T-helper 17 cell (primary cell): ENCODE measurements at places on chromosomes 5 and 9. TPM values are rescaled to one million over a fixed set of nuclear protein-coding genes. Genes with fewer than 3 reads are reported as not detected.
A peak's percentile ranks its signal among the peaks of the same experiment; 100 is the strongest.

The PTGR1 gene
- total RNA-seq: not detected

The DMRT3 gene
- not detected for total RNA-seq

The SLC6A18 gene
- not detected for total RNA-seq

The PCDHGC5 gene
- total RNA-seq: not detected

- DNase-seq: no peak
- H3K4me1 ChIP-seq: no peaks in the 10 kb centered on the region
- no peaks in the 10 kb centered on the region for H3K27me3 ChIP-seq
- no peak overlapping the region for H3K27ac ChIP-seq
- no peak overlapping the region for H3K4me3 ChIP-seq
- H3K36me3 ChIP-seq: no peaks in the 10 kb centered on the region
Measured at GRCh38 chr5:125348221-125348692, 601.8 kb upstream of the ZNF608 start.

GRCh38 chr9:97558701-97559101 is 57.2 kb downstream of the TMOD1 start:
- H3K4me3 ChIP-seq: peak overlapping the region; percentile 12
- no peak for DNase-seq
- H3K27ac ChIP-seq: no peak overlapping the region
- H3K4me1 ChIP-seq: peaks cover 15% of the 10 kb centered on the region
- peaks cover 54% of the 10 kb centered on the region for H3K27me3 ChIP-seq

DNA sequence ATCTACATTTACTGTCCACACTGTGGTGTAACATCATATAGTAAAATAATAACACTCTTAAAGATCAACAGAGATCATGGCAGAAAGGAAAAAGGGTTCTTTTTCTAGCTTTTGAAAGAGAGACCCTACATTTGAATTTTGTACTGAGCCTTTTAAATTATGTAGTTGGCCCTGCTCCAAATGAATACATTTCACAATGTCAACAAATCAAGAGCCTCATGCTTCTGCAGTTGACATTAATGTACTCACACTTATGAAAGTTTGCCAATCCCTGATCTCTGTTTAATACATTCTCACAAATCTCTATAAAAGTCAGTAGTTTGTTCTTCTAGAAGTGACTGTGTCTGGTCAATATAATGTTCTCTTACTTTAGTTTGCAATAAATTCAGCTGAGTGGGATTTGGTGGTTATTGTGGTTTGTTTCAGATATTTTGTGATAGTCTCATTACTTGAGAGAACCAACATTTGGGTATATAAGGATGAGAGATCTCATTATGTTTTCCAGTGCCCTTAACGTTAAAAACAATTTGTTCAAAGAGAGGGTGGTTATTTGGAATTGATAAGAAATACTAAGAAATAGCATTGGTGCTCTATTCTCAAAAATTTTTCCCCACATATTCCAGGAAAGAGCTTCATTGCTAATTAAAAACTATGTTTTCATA is 277.8 kb upstream of the FTMT start:
- H3K27me3 ChIP-seq: no peaks in the 10 kb centered on the region
- no peaks in the 10 kb centered on the region for H3K4me1 ChIP-seq
- H3K36me3 ChIP-seq: no peaks in the 10 kb centered on the region
- DNase-seq: no peak
- H3K4me3 ChIP-seq: no peak overlapping the region

DNA sequence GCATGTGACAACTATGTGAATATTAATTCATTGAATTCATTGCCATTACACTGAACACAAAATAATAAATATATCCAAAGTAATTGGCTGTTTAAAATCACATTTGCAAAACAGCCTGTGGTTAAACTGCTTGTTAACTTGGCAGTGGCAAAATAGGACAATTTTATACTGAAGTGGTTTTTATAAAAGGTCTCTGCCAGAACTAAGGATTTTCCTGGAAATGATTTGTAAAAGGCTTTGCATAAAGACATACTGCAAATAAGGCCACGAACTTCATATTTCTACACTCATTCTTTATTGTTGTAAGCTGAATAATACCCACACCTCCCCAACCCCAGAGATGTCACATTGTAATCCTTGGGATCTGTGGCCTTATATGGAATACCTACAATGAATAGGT is 370.3 kb upstream of the RGMB start:
- H3K4me3 ChIP-seq: no peak overlapping the region
- no peaks in the 10 kb centered on the region for H3K36me3 ChIP-seq
- no peak overlapping the region for H3K27ac ChIP-seq

DNA sequence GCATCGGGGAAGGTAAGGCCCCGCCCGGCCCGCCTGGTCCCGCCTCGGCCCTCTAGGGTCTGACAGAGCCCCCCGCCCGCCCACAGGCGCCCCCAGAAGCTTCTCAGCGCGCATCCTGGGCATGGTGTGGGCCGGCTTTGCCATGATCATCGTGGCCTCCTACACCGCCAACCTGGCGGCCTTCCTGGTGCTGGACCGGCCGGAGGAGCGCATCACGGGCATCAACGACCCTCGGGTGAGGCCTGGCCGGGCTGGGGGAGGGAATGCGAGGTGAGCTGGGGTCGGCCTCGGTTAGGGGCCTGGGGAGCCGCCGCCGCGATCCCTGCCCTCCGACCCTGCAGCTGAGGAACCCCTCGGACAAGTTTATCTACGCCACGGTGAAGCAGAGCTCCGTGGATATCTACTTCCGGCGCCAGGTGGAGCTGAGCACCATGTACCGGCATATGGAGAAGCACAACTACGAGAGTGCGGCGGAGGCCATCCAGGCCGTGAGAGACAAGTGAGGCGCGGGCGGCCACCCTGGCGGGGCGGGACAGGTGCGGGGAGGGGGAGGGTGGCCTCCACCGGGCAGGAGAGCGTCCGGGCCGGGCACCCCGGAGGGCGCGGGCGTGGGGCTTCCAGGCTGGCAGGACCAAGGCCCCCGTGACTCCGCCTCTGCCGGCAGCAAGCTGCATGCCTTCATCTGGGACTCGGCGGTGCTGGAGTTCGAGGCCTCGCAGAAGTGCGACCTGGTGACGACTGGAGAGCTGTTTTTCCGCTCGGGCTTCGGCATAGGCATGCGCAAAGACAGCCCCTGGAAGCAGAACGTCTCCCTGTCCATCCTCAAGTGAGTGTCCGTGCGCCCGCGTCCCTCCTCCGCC is 7.1 kb downstream of the LRRC26 start:
- peaks cover 17% of the 10 kb centered on the region for H3K4me1 ChIP-seq
- no peak overlapping the region for H3K27ac ChIP-seq

DNA sequence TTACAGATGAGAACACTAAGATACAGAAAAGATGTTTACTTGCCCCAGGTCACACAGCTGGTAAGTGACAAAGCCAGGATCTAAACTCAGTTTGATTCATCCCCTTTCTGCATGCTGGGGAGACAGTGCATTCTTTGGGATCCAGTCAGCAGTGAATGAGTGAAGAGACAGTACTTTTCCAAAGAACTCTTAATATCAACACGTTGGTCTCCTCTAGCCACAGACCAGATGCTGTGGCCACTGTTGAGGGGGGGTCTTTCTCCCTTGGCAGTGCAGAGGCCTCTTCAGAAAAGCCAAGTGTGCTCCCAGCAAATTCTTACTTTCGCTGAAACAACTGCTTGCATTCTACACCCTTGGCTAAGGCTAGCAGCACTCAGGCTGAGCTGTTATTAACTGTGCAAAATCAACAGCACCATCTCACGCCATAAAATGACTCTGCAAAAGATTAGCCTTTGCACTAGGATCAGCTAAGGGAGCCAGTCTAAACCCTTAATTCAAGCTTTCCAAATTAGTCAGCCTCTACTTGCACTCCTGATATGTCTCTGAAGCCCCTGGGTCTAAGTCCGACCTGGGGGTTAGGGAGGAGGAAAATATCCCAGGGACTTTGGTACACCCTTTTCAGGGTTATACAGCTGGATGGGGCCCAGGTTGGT is 4.8 kb upstream of the TMEM171 start:
- H3K36me3 ChIP-seq: peaks cover 4% of the 10 kb centered on the region
- no peak overlapping the region for H3K27ac ChIP-seq
- peaks cover 7% of the 10 kb centered on the region for H3K4me1 ChIP-seq
- no peak overlapping the region for H3K4me3 ChIP-seq
- no peak for DNase-seq

- H3K4me1 ChIP-seq: no peaks in the 10 kb centered on the region
- no peak for DNase-seq
- no peaks in the 10 kb centered on the region for H3K36me3 ChIP-seq
- no peak overlapping the region for H3K27ac ChIP-seq
- peaks cover 5% of the 10 kb centered on the region for H3K27me3 ChIP-seq
Measured at GRCh38 chr5:163624431-163624830, 119.0 kb downstream of the MAT2B start.

DNA sequence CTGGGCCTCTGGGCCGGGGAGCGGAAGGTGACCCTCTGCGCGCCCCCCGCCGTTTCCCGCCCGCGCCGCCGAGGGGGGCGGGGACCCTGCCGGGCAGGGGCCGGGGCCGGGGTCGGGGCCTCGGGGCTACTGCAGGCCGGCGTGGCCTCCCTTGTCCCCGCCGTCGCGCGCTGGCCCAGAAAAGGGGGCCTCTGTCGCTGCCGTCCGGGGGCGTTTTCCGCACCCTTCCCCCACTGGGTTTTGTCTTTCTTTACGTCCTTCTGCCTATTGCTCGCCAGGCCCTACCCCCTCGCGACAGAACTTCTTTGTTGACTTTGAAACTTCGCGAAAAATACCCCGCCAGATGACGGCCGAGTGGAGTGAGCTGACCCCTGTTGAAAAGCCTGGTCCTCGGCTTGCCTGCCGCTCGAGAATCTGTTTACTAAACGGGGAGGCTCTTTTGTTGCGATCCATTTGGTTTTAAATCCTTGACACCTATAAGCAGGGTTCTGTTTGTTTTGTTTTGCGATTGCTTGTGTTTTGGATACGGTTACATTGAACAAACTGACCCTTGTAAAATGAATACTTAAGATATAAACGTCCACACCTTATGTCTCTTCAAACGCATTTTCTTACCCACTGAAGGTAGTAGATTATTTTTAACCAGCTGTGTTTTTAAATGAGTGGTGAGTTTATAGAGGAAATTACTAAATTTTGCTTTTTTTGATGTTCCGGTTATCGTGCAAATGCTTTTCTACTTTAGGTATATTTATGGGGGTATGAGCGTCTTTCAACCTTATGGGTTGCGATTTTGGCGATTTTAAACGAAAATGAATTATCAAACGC is 765 bp downstream of the MARCHF6 start:
- no peaks in the 10 kb centered on the region for H3K27me3 ChIP-seq
- peak overlapping the region; percentile 99 for H3K4me3 ChIP-seq
- peaks cover 30% of the 10 kb centered on the region for H3K4me1 ChIP-seq
- peak; percentile 19 for DNase-seq

DNA sequence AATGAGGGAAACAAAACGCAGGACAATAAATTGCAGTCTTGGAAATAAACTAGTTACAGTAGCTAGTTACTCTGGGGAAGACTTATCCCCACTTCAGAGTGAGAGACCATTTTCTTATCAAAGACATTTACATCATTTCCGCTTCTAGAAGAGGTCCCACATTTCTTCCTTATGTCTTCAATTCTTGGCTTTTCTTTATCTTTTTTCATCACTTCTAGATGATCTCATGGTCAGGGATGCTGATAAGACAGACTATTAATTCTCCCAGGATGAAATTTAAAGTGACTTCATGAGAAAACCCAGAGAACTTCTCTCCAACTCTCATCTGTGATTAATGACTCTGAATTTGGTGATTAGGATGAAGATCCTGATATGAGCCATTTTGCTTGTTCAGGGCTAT is 229.1 kb downstream of the MTRR start:
- H3K4me1 ChIP-seq: no peaks in the 10 kb centered on the region
- no peaks in the 10 kb centered on the region for H3K36me3 ChIP-seq
- H3K4me3 ChIP-seq: no peak overlapping the region
- H3K27me3 ChIP-seq: no peaks in the 10 kb centered on the region
- no peak overlapping the region for H3K27ac ChIP-seq

DNA sequence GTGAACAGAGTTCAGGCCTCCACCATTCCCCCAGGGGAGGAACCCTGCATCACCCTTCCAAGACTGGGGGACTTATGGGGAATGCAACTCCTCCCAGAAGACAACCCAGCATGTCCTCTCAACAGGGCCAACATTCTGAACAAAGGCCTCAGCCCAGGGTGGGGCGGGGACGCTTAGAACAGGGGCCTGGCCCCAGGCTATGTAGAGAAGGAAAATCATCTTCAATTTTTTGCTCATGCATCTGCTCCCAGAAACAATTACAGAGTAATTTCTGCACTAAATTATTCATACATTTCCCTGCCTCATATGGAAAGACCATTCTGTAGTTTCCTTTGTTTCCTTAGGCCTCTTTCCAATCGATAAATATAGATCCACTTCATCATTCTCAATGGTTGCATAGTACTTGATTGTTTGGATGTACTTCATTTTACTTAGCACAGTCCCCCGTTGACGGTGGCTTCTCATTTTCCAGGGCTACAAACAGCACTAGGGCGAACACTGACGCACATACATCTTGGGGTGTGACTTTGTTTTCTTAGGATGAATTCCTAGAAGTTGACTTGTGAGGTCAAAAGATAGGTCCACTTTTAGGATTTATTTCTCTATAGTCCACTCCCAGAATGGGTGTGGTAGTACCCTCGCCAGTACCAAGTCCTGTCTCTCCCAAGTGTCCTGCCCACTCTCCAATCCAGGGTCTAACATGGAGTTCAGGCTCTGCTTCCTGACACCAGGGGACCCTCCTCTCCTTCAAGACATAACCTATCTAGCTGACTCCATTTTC is 27.2 kb upstream of the SMU1 start:
- DNase-seq: no peak
- H3K27ac ChIP-seq: peak overlapping the region; percentile 53
- peaks cover 11% of the 10 kb centered on the region for H3K4me1 ChIP-seq

- no peaks in the 10 kb centered on the region for H3K27me3 ChIP-seq
- no peaks in the 10 kb centered on the region for H3K4me1 ChIP-seq
- H3K4me3 ChIP-seq: no peak overlapping the region
Measured at GRCh38 chr5:83306572-83307241, 164.8 kb upstream of the VCAN start.

- no peak for DNase-seq
- H3K4me3 ChIP-seq: peak within 1 kb of the TSS; percentile 90
- H3K4me1 ChIP-seq: peaks cover 24% of the 10 kb centered on the region
Measured at GRCh38 chr9:14313951-14314423, at the start of gene NFIB. Gene NFIB (minus strand): TSS chr9:14314141. CDS start chr9:14313511, 630 bp downstream.

- H3K36me3 ChIP-seq: no peaks in the 10 kb centered on the region
- no peak overlapping the region for H3K27ac ChIP-seq
- no peak for DNase-seq
- no peak overlapping the region for H3K4me3 ChIP-seq
Measured at GRCh38 chr9:87554171-87554910, 56.7 kb downstream of the DAPK1 start.
